ENCODE measurements at places on chromosomes 5 and 9.

- no peak for DNase-seq
Observed at GRCh38 chr9:74666625-74667316, 169.6 kb downstream of the RORB start.

DNA sequence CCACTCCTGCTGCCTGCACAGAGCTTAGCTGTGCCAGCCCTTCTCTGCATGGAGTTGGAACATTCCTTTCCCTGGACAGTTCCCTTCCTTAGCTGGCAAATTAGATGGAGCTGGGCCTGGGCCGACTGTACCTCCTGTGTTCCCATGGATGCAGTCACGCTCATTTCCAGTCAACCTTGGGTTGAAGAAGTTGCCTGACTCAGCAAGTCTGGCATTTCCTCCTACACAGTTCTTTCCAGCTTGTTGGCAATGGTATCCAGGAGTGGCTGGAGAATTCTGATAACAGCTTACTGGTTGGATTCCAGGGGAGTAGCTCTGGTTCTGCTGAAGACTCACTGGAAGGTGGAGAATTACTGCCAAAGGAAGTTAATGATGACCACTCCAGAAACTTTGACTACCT, 9.2 kb upstream of the TAF1L start:
- DNase-seq: no peak

DNA sequence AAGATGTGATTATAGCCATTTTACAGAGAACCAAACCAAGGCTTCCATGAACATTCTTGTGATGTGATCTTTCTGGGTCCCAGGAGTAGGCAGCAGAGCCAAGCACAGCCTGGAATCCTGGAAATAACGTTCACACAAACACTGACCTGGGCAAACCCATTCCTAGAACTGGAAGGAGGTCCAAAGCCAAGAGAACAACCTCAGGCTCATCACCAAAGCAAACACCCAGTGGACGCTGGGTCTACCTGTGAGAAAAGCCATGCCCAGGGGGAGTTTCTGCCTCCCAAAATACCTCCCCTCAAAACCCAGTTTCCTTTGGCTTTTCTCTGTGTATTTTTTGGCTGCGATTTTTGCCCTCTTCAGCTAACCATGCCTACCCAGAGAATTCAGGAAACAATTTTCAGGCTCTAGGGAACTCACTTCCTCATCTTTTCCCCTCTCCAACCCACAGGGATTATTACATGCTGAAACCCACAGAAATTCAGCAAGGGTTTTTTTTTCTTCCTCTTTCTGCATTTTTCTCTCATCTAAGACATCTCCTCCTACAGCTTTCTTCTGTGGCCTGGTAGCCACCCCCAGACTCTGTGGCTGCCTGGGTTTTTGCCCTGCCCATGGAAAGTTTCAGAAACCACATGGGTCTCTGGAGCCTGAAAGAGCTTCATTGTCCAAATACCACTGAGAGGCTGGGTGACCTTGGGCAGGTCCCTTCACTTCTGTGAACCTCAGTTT, 75.0 kb downstream of the TNC start:
- no peak for DNase-seq

DNA sequence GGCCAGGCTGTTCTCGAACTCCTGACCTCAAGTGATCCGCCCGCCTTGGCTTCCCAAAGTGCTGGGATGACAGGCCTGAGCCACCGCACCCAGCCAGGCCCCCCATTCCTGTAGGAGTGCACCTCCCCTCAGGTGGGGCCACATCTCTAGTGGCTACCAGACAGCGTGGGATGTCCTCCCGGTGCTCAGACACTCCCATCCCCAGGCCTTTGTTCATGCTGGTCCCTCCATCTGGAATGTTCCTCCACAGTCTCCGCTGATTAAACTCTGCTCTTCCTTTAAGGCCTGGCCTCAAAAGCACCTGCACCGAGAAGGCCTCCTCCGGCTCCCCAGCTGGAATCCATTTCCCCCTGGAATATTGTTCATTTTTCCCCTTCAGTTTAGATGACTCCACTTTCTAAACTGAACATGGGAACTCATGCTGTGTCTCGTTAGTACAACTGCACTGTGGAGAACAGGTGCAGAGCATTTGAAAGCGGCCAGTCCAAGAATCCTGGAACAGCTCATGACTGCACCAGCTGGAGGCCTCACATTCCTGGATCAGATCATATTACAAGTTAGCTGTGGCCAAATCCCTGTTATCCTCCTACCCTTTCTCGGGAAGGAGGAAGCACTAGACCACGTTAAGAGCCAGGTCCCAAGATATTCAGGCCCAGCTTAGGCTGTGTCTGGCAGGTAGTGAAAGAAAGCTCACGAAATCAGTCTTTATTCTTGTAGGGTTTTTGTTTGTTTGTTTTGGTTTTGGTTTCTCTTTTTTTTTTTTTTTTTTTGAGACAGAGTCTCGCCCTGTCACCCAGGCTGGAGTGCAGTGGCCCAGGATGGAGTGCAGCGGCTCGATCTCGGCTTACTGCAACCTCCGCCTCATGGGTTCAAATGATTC, 10.8 kb upstream of the PRRC2B start:
- DNase-seq: peak; percentile 56

GRCh38 chr5:136209346-136209910, 16.5 kb upstream of the SMIM32 start:
- DNase-seq: no peak

- peak; percentile 60 for DNase-seq
Observed at GRCh38 chr5:132259069-132259851, 1.8 kb downstream of the PDLIM4 start.

- no peak for DNase-seq
Observed at GRCh38 chr5:167827766-167828165, 463.7 kb upstream of the WWC1 start.

GRCh38 chr5:107567901-107568671, 102.7 kb downstream of the EFNA5 start:
- DNase-seq: no peak

DNA sequence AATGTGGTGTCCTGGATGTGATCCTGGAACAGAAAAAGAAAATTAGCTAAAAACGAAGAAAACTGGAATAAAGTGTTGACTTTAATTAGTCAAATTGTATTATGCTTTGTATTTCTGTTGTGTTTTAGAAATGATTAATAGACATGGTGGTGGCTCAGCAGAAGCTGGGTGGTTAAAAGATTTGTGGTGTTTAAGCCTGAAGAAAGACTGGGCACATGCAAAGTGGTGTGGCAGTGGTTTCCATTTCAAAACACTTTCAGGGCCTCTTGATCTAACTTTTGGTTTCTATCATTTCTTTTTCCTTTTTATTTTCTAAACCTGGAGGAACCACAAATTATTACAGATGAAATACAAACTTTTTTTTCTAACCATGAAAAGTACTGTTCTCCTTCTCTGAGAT, 44.1 kb downstream of the ADGRV1 start:
- DNase-seq: no peak

DNA sequence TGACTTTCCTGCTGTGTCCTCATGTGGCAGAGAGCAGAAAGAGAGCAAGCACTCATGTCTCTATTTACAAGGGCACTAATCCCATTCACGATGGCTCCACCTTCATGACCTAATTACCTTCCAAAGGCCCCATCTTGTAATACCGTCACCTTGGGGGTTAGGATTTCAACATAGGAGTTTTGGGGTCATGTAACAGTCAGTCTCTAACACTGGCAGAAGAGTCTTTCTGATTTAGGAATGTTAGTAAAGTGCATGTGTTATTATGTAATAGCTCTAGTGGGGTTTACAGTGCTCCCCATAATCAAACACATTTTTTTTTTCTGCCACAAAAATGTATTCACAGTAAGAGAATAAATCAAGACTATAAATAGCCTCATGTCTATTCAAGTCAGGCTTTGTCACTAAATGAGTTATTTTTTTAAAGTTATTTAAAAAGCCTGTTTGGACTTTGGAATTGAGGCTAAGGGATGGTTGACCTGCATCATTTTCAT, 19.1 kb downstream of the GALNT10 start:
- DNase-seq: no peak

GRCh38 chr9:4798281-4799032, 5.7 kb downstream of the RCL1 start:
- no peak for DNase-seq

Measured in nephron progenitor cell (in vitro differentiated cells).